ENCODE measurements at places on chromosomes 7 and 10.

DNA sequence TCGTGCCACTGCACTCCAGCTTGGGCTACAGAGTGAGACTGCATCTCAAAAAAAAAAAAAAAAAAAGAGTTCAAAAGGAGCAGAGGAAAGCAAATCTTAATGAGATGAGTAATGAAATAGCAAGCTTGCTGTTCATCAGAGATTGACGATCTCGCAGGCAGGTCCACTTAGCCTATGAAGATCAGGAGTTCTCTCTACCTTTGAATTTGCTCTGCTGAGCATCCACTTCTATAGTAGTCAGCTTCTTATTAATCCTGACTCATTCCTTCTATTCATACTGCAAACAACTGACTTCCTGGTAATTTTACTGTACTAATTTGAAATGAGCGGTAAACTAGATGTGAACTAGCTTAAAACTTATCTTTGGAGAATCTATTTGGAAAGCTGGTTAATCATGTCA, 1014.6 kb downstream of the GATA3 start:
- no peak for DNase-seq

DNA sequence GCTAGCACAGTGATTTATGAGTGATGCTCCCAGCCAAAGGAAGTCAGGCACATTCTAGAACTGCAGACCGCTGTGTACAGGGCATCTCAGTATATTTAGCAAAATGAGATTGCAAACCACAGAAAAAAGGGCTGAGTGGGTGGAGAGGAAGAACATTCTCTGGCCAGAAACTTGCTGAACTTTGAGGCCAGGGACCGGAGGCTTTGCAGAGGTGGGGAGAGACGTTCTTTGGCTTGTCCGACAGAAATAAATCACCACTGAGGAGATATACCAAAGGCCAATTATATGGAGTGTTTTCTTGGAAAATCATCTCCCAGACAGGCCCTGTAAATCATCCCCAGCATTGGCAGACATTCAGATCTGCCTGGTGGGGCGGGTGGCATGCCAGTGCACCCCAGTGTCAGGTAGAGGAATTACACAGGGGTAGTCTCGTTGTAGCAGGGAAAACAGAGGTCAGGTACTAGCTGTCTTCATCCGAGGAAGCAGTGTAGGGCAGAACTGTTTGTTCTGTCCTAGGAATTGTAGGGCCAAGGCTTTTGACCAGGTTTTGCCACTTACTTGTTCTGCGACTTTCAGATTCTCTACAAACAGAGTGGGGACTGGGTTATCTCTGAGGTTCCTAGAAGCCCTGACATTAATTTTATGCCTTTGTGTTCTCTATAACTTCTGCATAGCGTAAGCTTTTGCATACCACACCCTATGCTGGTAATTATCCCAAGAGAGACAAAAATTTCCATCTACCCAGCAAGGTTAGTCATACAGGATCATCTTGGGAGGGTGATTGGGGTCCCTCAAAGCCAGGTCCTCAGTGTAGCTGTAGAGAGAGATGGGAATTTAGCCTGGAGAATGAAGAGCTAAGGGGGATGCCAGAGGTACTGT, 655.6 kb downstream of the LRMDA start:
- DNase-seq: no peak

GRCh38 chr10:47424231-47424630, 40.1 kb upstream of the ZNF488 start:
- DNase-seq: no peak

GRCh38 chr7:148050492-148051158, 539.9 kb upstream of the C7orf33 start:
- no peak for DNase-seq

GRCh38 chr7:68371985-68372384, 1226.3 kb upstream of the AUTS2 start:
- no peak for DNase-seq

GRCh38 chr7:96122746-96123145, 199.2 kb downstream of the SLC25A13 start:
- DNase-seq: no peak

DNA sequence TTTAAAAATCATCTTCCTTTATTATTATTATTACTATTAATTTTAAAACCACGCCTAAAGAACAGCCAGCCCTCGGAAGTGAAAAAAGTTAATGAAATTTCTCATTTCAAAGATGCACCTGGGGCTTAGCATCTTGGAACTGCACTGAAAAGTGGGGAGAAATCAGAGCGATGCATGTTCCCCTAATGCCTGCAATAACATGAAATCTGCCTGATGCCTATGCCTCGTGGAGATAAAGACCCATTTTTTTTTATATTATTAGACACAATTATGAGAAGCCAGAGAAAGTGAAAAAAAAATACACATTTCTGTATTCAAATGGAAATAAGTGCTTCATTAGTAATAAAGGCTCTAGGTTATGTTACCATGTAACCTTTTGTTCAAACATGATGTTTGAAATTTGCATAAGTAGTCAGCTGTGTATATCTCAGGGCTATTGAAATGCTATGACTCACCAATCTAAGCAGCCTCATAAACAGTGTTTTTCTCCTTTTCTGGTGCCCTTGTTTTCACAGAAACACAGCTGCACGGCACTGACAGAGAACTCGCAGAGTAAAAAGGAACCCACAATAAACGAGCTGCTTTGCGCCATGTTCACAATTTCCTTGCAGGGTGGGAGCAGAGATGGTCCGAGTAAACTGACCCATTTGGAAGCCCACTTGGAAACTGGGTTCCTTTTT, 175.8 kb upstream of the PRKCQ start:
- no peak for DNase-seq

DNA sequence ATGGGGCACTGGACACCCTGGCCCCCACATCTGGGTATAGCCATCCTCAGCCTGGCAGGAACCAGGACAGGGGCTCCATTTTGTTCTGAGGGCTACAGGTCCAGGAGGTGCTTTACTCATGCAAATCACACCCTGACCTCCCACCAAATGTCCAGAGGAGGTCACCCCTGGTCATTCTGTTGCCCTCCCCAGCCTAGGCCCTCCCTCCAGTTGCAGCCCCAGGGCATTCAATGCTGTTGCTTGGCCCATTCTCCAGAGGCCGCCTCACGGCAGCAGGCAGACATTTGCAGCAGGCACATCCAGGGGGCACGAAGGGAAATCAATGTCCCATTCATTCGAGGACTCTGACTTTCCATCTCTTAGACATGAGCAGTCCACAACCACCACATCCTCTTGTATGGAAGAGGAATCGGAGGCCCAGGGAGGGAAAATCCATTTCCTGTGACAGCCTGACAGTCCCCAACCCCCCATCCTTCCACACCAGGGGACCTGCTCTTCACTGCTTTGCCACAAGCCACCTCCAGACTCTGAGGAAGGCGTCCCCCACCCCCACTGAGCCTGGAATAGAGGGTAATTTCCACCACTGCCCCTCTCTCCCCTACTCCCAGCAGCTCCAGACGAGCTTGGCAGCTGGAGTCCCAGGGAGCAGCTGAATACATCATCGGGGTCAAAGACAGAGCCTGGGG, 76.2 kb upstream of the UNC5B start:
- no peak for DNase-seq

GRCh38 chr7:909358-910329, 33.3 kb downstream of the GET4 start:
- DNase-seq: no peak

DNA sequence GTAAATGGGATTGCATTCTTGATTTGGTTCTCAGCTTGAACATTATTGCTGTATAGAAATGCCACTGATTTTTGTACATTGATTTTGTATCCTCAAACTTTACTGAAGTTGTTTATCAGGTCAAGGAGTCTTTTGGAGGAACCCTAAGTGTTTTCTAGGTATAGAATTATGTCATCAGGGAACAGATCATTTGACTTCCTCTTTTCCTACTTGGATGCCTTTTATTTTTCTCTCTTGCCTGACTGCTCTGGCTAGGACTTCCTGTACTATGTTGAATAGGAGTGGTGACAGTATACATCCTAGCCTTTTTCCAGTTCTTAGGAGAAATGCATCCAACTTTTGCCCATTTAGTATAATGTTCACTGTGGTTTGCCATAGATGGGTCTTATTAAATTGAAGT, 48.8 kb downstream of the ANXA8 start:
- DNase-seq: no peak

DNA sequence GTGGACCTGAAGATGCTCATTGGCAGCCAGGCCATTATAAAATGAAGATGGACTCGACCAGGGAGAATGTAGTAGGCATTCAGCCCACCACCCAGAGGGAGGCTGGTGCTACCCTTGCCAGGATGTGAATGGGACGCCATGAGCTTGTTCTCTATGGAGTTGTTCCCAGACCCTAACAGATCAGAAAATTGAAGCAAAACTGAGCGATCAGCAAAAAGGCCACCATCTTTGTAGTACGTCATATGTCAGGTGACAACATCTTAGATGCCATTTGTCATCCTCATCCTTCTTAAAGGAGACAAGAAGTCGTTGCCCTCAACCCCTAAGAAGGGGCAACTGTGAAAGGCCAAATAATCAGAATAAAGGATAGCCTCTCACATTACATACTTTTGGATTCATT, 61.7 kb downstream of the DOCK1 start:
- DNase-seq: no peak

- DNase-seq: no peak
These were observed 22.5 kb upstream of the ASCC1 start for GRCh38 chr10:72238392-72239175.

GRCh38 chr10:127907411-127908105, 655 bp downstream of the PTPRE start:
- no peak for DNase-seq

GRCh38 chr7:50725774-50726173, 56.9 kb downstream of the GRB10 start:
- no peak for DNase-seq

GRCh38 chr10:95193944-95194343, at the start of gene ACSM6:
ACSM6 (plus strand) TSS chr10:95194238; CDS start chr10:95194486, 248 bp downstream.
- no peak for DNase-seq

DNA sequence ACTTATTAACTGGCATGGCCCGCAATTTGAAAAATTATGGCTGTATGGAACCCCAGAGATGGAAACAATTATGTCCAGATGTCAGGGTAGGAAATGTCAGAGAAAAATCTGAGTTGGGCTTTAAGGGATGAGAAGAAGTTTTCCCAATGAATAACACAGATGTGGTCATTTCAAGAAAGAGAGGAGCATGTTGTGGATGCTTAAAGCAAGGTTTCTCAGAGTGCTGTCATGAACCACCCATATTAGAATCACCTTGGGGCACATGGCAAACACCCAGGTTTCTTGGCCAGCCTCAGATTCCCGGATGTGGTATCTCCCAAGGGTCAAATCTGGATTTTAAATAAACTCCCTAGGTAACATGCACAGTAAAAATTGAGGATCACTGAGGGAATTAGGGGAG, 43.6 kb downstream of the LAMB4 start:
- no peak for DNase-seq

- no peak for DNase-seq
These were observed 3.1 kb upstream of the KIAA1217 start for GRCh38 chr10:24205821-24206220.

- DNase-seq: no peak
These were observed 104.6 kb downstream of the ABLIM1 start for GRCh38 chr10:114553436-114553835.

DNA sequence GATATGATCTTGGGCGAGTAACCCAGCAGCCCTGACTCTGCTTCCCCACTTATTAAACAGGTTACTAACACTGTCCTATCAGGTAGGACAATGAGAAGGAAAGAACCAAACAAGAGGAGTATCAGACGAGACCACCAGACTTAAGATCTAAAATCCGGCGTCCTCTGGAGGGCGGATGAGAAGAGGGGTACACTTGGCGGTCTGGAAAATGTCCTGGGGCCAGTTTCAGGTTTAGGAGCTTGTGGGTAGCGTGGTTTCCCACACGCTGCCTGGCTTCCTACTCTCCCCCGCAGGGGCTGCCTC, 635 bp downstream of the ZNF32 start:
- DNase-seq: no peak

- DNase-seq: no peak
These were observed 13.1 kb downstream of the IFT22 start for GRCh38 chr7:101308245-101309085.

DNA sequence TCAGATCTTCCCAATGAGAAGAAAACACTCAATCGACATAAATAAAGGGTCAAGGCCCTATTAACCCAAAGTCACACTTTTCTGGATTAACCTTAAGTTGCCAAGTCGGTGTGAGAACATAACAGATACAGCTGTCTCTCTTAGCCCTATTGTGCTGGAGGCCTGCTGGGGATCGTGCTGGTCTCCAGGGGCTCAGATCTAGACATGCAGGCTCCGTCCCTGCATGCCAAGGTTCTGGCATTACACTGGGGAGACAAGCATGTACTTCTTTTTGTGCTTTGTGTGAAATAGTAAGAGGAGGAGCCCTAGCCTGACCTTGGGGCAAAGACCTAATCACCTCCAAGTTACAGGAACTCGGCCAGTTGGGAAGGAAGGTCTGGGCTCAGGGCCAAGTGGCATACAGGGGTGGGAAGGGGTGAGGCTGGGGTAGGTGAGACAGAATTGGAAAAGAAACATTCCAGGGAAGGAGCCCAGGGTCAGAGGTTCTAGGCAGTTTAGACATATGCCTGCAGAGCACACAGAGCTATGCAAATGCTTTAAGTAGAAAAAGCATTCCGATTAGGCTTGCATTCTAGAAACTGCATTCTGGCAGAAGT, 216.4 kb downstream of the HECW1 start:
- no peak for DNase-seq
